ENCODE measurements at places on chromosomes 3 and 15.

DNA sequence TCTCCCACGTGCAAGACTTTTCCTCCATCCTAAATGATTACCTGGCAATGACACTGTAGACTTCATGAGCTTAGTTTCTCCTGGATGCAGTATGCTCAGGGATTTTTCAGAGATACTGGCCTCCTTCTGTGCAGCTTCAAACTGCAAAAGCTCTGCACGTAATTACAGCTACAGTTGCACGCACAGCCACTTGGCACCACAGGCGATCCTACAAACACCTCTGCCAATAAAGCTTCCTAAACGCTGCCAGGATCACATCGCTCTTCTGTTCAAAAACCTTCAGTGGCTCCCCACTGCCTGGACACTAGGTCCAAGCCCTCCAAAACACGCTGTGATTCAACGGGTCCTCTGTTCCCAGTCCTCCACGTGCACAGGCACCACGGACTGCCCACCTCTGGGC is 49.5 kb downstream of the NUP210 start:
- no peak for DNase-seq

- no peak for DNase-seq
These were observed 9.4 kb downstream of the CTNNB1 start for GRCh38 chr3:41208507-41209220.

- no peak for DNase-seq
These were observed 374.0 kb downstream of the SV2B start for GRCh38 chr15:91473894-91474545.

DNA sequence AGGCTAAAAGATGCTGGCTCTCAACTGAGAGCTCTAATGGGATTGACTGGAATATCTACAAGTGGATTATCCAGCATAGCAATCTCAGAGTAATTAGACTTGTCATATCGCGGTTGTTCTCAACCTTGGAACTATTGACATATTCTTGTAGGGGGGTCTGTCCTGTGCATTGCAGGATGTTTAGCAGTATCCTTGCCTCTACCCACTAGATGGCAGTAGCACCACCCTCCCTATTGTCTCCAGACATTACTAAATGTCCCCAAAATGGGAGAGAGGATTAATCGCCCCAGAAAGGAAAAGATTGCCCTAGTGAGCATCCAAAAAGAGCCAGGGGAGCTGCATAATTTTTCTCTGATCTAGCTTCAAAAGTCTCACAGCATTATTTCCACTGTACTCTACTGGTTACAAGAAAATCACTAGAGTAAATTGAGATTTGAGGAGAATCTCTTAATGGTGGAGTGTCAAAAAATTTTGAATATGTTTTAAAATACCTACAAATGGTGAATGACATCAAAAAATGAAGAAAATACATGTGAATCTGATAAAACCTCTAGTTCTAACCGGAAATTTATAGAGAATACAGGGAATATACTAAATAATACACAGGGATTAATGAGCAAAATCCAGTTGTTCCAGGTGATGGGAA is 388.2 kb upstream of the AGTR1 start:
- DNase-seq = no peak

DNA sequence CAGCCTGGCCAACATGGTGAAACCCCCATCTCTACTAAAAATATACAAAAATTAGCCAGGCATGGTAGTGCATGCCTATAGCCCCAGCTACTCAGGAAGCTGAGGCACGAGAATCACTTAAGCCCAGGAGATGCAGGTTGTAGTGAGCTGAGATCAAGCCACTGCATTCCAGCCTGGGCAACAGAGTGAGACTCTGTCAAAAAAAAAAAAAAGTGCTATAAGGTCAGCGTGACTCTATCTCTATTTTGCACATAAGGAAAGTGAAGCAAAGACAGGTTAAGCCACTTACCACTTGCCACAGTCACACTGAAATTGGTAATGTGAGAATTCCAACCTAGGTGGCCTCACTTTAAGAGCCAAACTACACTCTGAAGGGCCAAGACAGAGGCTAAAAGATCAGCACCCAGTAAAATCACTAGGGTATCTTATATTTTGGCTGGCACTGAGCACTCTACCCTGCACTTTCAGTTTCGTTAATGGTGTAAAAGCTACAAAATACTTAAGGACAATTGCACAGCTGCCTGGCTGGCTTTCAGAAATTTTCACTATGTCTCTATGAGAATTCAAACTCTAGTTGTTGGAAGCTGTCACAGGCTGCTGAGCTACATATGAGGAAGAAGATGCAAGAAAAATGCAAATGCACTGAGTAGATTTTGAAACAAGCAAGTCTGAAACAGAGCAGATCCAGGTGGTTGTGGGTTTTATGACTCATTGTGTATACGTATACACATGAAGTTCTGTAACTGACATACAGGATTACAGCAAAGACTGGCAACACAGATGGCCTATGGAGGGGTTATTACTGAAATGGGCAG is 32.7 kb downstream of the TRANK1 start:
- DNase-seq = no peak

GRCh38 chr15:26028086-26028740 is 165.1 kb upstream of the ATP10A start:
- no peak for DNase-seq

Data from stimulated activated CD4-positive, alpha-beta T cell treated with anti-CD3 and anti-CD28 coated beads, Interleukin-1b, Interleukin-23, amount 100 ng/mL, for 1 hour (primary cell).